Activated CD8-positive, alpha-beta memory T cell treated with anti-CD3 and anti-CD28 coated beads, Interleukin-2, amount 10 ng/mL, durations not matched to agents 7 days and 5 days (primary cell): ENCODE measurements at places on chromosomes 3 and 15.

DNA sequence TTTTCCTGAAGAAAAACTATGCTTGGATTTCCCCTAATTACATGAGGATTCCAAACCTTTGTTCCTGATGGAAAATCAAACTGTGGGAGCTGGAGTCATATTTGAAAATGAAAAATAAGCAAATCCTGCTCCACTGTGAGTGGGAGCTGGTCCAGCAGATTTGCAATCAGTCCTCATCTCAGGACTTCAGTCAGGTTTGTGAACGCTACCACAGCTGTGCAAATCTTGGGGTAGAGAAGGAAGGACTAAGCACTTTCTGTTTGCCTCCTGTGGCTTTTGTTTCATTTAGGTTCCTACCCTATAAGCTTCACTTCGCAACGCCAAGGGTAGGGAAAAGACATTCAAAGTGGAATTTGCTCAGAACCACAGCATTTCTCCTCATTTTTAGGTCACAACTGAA, 238.2 kb downstream of the TUSC7 start:
- H3K4me1 ChIP-seq = no peaks in the 10 kb centered on the region
- H3K27ac ChIP-seq = no peak overlapping the region
- no peak for DNase-seq
- H3K4me3 ChIP-seq = no peak overlapping the region
- H3K36me3 ChIP-seq = no peaks in the 10 kb centered on the region

GRCh38 chr3:45145681-45146614, at the start of gene CDCP1:
Gene CDCP1 (minus strand): TSS chr3:45146378. CDS start chr3:45146287, 91 bp downstream.
- peak within 1 kb of the TSS; percentile 73 for H3K4me3 ChIP-seq
- DNase-seq = no peak
- H3K4me1 ChIP-seq = peaks cover 19% of the 10 kb centered on the region
- peaks cover 8% of the 10 kb centered on the region for H3K36me3 ChIP-seq
- peaks cover 81% of the 10 kb centered on the region for H3K27me3 ChIP-seq

- no peaks in the 10 kb centered on the region for H3K36me3 ChIP-seq
- no peak overlapping the region for H3K27ac ChIP-seq
- no peaks in the 10 kb centered on the region for H3K4me1 ChIP-seq
- H3K27me3 ChIP-seq = no peaks in the 10 kb centered on the region
- DNase-seq = no peak
- no peak overlapping the region for H3K4me3 ChIP-seq
These were observed 27.2 kb upstream of the PIGZ start for GRCh38 chr3:196995646-196996355.

DNA sequence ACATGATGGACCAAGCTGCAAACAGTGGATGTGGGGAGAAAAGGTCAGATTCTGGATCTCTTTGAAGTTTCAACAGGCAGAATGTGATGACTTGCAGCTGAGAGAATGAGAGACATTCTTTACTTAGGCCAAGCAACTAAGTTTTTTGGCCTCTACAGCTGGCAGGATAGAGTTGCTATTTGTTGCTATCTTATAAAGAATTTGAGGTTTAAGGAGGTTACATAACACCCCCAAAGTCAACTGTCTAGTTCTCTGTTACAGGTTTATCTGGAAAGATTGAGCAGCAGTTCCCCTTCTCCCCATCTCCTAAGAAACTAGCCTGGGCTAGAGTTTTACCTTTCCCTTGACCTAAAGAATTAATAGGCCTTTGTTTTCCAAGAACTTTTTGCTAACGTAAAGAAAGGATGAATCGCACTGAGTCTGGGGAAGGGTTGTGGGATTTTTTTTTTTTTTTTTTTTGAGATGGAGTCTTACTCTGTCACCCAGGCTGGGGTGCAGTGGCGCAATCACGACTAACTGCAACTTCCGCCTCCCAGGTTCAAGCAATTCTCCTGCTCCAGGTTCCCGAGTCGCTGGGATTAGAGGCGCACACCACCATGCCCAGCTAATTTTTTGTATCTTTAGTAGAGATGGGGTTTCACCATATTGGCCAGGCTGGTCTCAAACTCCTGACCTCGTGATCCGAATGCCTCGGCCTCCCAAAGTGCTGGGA, 26.6 kb upstream of the SLMAP start:
- no peaks in the 10 kb centered on the region for H3K4me1 ChIP-seq
- peaks cover 2% of the 10 kb centered on the region for H3K27me3 ChIP-seq
- H3K27ac ChIP-seq = no peak overlapping the region
- H3K36me3 ChIP-seq = no peaks in the 10 kb centered on the region
- H3K4me3 ChIP-seq = no peak overlapping the region

DNA sequence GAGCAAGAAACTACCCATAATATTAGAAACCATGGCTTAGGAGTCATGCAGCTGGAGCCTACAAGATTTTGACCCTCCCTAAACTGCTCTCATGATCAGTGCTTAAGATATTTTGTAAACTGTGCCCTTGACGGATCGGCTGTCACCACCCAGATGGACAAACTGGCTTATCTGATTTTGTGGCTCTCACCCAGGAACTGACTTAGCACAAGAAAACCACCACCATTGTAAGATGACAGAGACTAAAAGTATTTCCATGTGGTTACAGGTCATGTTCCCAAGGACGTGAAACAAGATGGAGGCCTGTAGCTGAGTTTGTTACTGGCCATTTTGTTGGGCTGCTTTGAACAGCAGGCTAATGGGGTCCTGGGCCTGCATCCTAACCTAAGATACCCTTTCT, 940.9 kb downstream of the OTOL1 start:
- H3K4me1 ChIP-seq = no peaks in the 10 kb centered on the region
- no peak overlapping the region for H3K4me3 ChIP-seq
- no peaks in the 10 kb centered on the region for H3K27me3 ChIP-seq
- H3K36me3 ChIP-seq = no peaks in the 10 kb centered on the region
- DNase-seq = no peak
- no peak overlapping the region for H3K27ac ChIP-seq

GRCh38 chr15:27059610-27060202, 88.7 kb downstream of the GABRG3 start:
- H3K4me1 ChIP-seq = no peaks in the 10 kb centered on the region
- no peaks in the 10 kb centered on the region for H3K36me3 ChIP-seq
- no peak for DNase-seq
- no peak overlapping the region for H3K27ac ChIP-seq
- H3K27me3 ChIP-seq = no peaks in the 10 kb centered on the region

- peak; percentile 91 for DNase-seq
- no peaks in the 10 kb centered on the region for H3K27me3 ChIP-seq
- peak overlapping the region; percentile 98 for H3K27ac ChIP-seq
- peak overlapping the region; percentile 49 for H3K4me3 ChIP-seq
These were observed 12.0 kb upstream of the ZNF592 start for GRCh38 chr15:84736375-84736774.

DNA sequence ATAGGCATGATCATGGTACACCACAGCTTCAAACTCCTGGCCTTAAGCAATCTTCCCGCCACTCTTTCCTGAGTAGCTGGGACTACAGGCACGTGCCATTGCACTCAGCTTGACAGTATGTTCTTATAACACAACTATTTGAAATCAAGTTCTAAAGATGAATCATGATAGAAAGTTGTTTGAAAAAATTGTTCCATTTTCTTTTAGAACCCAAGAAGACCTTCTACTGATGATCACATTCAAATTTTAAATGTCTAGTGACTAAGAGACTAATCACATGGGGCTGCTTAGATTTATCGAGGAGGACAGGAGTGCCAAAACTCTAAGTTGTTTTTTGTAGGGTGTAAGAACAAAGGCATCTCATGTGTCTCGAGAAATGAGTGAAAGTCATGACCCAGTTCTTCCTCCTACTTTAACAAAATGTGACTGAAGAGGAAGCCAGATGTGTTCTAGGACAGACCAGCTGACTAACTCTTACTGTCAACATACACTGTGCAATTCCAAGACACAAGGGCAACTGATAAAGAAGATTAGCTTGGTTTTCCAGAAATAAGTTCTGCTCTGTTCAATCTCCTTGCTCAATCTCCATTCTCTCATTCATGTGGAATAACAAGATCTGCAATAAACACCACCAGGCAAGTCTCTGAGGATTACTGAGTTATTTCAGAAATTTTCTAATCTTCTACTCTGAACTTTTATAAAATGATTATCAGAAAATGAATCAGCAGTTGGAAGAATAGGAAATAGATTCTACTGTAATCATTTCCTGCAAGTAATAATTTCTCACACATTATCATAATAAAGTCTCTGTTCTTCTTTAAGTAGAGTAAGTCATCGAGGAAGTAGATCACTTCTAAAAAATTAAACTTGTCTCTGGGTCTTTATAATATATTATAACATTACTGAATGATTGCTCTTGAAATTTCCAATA, 122.6 kb upstream of the CCNL1 start:
- no peaks in the 10 kb centered on the region for H3K4me1 ChIP-seq
- H3K36me3 ChIP-seq = no peaks in the 10 kb centered on the region
- H3K27ac ChIP-seq = no peak overlapping the region

- no peak for DNase-seq
- H3K4me1 ChIP-seq = no peaks in the 10 kb centered on the region
- peaks cover 2% of the 10 kb centered on the region for H3K27me3 ChIP-seq
- no peaks in the 10 kb centered on the region for H3K36me3 ChIP-seq
These were observed 15.5 kb upstream of the THRB start for GRCh38 chr3:24510030-24510648.

GRCh38 chr3:60582288-60582687, 669.0 kb downstream of the FHIT start:
- no peak overlapping the region for H3K4me3 ChIP-seq
- no peaks in the 10 kb centered on the region for H3K4me1 ChIP-seq
- no peak for DNase-seq

DNA sequence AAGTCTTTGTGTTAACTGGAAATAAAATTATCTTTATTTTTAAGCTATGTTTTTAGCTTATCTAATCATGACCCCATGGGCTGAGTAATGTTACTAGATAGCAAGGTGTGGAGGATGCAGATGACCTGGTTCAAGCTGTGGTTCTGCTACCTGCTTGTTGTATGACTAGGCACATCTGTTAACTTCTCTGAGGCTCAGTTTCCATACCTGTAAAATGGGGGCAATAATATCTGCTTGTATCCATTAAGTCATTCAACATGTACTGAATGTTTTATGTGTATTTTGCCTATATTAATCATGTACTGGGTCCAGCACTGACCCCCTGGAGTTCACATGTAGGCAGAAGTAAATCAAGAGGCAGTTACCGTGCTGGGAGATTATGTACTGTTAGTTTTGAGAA, 51.5 kb downstream of the CEMIP start:
- no peaks in the 10 kb centered on the region for H3K4me1 ChIP-seq
- no peaks in the 10 kb centered on the region for H3K36me3 ChIP-seq
- no peak overlapping the region for H3K4me3 ChIP-seq
- no peak for DNase-seq
- H3K27ac ChIP-seq = no peak overlapping the region

DNA sequence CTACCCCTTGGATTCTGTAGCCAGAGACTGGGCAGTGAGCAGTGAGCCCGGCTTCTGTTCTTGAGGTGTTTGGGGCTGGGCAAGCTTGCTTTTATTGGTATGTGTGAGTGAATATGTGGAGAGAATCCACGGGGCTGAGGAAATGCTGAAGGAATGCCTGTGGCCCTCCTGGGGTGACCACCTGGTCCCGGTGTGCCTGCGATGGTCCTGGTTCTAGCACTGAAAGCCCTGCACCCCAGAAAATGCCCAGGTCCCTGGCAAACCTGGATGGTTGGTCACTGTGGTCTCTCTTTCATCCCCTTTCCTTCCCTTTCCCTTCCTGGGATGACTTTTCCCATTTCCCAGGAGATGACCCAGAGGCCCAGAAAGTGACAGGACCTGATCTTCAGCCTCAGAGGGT, 4.2 kb downstream of the ZBTB47 start:
- no peak overlapping the region for H3K4me3 ChIP-seq
- H3K27ac ChIP-seq = no peak overlapping the region
- no peak for DNase-seq
- H3K27me3 ChIP-seq = peaks cover 7% of the 10 kb centered on the region

GRCh38 chr3:18099611-18100010, 325.5 kb downstream of the SATB1 start:
- no peak for DNase-seq
- peaks cover 9% of the 10 kb centered on the region for H3K4me1 ChIP-seq
- peaks cover 3% of the 10 kb centered on the region for H3K36me3 ChIP-seq
- peaks cover 25% of the 10 kb centered on the region for H3K27me3 ChIP-seq
- no peak overlapping the region for H3K27ac ChIP-seq
